KBM-7 (cell line): ENCODE measurements at places on chromosomes 13 and 19.

- DNase-seq: no peak
Measured at GRCh38 chr19:7522923-7523667, 671 bp downstream of the MCOLN1 start.

- no peak for DNase-seq
Measured at GRCh38 chr19:49210108-49210900, 52.7 kb downstream of the TRPM4 start.

DNA sequence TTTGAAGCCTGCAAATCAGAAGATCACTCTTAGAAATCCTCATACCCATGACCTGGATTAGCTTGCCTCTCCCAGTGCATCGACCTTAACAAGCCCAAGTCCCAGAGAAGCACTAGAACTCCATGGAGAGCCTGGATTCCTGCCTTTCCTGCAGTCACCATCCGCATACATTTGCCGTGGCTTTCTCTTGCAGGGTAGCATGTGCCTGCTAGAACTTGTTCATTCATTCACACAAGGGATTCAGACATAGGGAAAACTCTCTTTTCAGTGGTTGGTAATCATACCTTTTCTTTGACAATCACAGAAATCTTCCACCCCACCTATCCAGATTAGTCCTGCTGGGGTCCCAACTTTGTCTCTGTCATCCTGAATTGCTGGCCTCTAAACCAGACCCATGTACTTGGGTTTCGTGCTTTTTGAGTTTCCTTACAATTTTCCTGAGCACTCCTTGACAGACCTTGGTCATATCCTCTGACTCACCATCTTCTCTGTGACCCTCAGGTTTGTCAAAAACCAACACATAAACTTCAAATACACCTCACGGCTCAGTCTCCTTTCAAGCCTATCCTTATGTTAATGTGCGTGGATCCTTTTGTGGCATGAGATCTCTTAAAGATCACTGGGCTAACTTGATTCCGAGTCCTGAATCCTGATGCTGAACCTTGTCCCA lies 355.0 kb downstream of the MYO16 start:
- no peak for DNase-seq

- DNase-seq: no peak
Measured at GRCh38 chr13:35549481-35549880, 73.0 kb upstream of the MAB21L1 start.

GRCh38 chr19:49447485-49448431 lies 3.9 kb downstream of the PIH1D1 start:
- DNase-seq: no peak
